ENCODE measurements at places on chromosomes 3 and 15. TPM values are rescaled to one million over a fixed set of nuclear protein-coding genes. Genes with fewer than 3 reads are reported as not detected.

- DNase-seq: no peak
Measured at GRCh38 chr3:117003501-117003900, 293.9 kb downstream of the TUSC7 start.

GRCh38 chr15:73398861-73399260, 30.1 kb upstream of the HCN4 start:
- no peak for DNase-seq

DNA sequence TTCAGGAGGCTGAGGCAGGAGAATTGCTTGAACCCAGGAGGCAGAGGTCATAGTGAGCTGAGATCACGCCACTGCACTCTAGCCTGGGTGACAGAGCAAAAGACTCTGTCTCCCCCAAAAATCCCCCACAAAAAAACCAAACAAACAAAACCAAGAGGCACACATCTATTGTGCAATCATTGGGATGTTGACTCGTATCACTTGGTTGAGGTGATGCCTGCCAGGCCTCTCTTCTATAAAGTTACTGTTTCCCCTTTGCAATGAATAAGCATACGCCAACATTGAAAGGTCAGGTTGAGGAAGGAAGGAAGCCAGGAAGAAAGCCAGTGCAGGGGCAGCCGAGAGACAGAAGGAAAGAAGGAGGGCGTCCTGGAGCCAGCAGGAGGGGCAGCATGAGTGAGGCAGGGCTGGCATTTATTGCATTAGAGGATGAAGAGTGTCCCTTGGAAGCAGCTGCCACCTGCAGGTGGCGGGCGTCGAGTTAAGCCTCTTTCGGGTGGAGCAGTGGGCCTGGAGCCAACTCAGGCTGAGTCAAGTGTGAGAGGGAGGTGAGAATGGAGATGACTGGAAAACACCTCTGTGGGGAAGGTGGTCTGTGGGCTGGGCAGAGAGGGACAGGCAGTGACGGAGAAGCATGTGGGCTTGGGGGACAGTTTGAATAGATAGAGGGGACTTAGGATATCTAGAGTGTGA, 8.3 kb upstream of the CSPG4 start:
- no peak for DNase-seq

- no peak for DNase-seq
Measured at GRCh38 chr3:71430941-71431552, 152.5 kb downstream of the FOXP1 start.

GRCh38 chr3:46713898-46714552, 3.6 kb downstream of the PRSS50 start:
- DNase-seq: no peak

DNA sequence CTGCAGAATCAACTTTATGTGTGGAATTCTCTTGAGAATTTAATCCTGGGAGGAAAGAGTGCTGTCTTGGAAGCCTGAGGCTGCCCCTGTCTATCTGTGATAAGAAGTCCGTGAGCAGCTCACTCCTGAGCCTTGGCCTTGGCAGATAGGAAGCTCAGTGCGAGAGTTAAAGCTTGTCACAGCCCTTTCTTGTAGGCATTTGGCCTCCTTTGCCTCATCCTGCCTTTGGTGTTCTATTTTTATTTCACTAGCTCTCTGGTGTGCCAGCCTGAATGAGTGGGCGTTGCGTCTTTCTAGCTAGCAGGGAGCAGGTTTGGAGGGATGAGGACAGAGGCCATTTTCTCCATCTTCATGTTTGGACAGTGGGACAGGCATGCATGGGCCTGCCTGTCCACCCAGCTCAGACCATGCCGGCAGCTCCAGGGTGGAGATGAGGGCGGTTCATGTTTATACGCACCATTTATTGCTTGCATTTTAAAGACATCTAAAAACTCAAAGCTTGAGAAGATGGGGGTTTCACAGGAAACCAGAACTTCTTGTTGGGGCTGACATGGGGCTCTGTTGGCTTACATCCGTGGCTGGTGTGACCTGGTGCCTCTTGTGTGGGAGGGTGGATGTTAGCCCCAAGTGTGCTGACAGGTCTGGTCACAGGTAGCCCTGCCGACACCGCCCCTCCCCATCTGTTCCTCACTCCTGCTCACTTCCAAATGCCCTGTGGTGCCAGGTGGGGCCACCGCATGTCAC, 29.8 kb downstream of the IRAK2 start:
- no peak for DNase-seq

DNA sequence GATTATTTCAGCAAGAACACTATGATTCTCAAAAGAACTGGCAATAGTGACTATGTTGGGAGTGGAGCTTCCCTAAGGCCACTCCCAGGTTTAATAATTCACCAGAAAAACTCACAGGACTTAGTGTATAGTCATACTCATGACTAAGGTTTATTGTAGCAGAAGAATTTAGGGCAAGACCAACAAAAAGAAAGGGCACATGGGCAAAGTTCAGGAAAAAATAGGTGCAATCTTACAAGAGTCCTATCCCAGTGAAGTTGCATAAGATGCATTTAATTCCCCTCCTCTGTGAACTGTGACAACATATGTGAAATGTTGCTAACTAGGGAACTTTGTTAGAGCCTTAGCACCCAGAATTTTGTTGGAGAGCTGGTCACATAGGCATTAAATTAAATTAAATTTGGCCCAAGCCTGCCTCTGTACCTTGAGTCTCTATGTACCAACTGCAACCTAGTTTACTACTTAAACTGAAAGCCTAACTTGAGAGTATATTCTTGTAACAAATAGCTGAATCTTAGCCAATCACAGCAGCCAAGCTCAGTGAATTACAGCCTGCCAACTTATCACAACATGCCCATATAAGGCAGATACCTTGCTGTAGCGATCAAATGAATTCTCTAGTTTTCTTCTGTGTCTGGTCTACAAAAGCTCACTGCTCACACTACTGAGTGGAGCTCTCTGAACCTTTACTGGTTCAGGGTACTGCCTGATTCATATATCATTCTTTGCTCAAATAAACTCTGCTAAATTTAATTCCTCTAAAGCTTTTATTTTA, 386.2 kb upstream of the ARHGEF26 start:
- DNase-seq: no peak

- peak; percentile 20 for DNase-seq
Measured at GRCh38 chr15:93866476-93866875, 364.9 kb upstream of the MCTP2 start.

DNA sequence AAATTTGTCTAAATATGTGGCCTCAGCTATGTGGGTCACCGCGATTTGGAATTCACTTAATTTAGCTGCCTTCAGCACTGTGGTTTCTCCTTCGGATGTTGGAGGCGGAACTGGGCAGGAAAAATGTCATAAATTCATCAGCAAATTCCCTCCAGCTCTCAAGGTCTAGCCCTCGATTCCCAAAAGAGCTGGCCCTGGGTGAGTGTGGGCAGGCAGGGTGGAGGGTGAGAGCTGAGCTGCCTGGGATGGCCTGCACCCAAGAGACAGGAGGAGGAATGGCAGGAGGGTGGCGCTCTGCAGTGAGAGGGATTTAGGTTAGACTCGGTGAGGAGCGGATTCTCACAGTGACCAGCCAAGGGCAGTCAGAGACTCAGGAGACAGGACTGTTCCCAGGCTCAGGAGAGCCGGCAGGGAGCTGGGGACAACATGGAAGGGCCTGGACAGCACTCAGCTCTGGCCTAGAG, 57.1 kb downstream of the FEM1B start:
- DNase-seq: no peak

DNA sequence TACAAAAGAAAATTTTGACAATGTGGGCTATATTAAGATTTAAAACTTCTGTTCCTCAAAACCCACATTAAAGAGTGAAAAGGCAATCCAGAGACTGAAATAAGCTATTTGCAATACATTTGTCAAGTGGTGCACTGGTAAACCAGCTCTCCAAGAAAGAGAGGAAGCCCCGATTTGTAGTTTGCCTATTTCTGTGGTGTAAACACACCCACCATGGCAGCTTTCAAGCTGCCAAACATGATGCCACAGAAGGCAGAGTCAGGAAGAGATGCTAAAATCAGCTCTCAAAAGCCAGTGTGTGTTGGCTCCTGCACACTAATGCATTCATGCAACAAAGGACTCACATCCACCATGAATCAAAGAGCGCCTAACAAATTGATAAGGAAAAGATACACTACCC, 17.5 kb downstream of the RFTN1 start:
- DNase-seq: no peak

DNA sequence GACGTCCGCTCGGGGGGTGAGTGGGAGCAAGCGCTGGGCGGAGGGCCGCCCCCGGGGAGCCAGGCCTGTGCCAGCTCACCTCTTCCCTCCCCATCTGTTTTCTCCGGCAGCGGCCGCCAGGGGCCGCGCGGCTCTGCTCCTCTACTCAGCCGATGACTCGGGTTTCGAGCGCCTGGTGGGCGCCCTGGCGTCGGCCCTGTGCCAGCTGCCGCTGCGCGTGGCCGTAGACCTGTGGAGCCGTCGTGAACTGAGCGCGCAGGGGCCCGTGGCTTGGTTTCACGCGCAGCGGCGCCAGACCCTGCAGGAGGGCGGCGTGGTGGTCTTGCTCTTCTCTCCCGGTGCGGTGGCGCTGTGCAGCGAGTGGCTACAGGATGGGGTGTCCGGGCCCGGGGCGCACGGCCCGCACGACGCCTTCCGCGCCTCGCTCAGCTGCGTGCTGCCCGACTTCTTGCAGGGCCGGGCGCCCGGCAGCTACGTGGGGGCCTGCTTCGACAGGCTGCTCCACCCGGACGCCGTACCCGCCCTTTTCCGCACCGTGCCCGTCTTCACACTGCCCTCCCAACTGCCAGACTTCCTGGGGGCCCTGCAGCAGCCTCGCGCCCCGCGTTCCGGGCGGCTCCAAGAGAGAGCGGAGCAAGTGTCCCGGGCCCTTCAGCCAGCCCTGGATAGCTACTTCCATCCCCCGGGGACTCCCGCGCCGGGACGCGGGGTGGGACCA, 632 bp upstream of the CRELD1 start:
- peak; percentile 70 for DNase-seq

- no peak for DNase-seq
Measured at GRCh38 chr15:53323191-53323590, 436.3 kb downstream of the WDR72 start.

GRCh38 chr3:53240989-53241972, 14.5 kb downstream of the TKT start:
- no peak for DNase-seq

GRCh38 chr15:78004222-78004727, 73.2 kb downstream of the TBC1D2B start:
- no peak for DNase-seq

DNA sequence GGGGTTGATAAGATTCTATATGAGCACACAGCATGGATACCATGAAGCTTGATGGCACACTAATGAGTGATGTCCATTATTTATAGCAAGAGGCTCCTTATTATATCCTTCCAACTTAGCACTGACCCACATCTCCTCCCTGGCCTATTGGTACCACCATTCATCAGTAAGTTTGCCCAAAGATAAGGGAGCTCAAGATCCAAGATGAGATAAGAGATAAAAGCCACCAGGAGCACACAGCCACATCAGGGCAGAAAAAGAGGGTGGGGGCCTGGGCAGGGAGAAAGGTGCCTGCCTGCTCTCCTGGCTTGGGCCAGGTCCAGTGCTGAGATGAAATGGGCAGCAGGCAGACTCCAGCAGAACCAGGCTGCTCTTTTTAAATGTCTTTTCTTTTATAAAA, 4.4 kb upstream of the PPP1R14D start:
- no peak for DNase-seq

GRCh38 chr3:58691997-58692396, 25.4 kb upstream of the FAM3D start:
- DNase-seq: no peak

DNA sequence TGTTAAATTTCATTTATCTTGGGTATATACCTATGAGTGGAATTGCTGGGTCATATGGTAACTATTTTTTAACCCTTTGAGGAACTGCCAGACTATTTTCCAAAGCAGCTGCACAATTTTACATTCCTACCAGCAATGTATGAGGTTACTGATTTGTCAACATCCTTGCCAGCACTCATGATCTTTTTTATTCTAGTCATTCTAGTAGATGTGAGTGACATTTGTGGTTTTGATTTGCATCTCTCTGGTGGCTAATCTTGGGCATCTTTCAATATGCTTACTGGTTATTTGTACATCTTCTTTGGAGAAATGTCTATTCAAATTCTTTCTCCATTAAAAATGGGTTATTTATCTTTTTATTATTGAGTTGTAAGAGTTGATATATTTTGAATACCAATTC, 21.3 kb upstream of the LRRC58 start:
- DNase-seq: no peak

GRCh38 chr15:101406526-101407195, 82.8 kb downstream of the PCSK6 start:
- DNase-seq: no peak

DNA sequence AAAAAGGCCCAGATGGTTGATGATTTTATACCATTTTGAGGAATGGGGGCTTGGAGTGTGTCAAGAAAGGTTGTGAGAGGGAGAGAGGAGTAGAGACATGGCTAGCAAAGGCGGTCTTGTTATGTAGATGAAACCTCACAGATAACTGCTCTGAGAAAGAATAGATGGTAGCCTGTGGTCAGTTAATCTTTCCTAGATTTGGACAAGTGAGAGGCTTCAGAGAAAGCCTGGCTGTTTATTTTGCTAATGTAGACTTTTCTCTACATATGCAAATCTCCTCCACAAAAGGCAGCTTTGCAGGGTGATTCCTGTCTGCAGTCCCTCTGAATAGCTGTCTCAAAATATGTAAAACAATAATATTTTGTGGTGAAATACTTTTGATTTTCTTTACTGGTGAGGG, 177.3 kb downstream of the OTOL1 start:
- no peak for DNase-seq

LYSMD2 gene
- polyA plus RNA-seq: 10.3 TPM

SCAP gene
- polyA plus RNA-seq: 50.1 TPM

SLC38A3 gene
- polyA plus RNA-seq: 4.2 TPM

C15orf62 gene
- polyA plus RNA-seq: 0.74 TPM

SLC24A5 gene
- 0.08 TPM for polyA plus RNA-seq

GOLGA8H gene
- polyA plus RNA-seq: 2.6 TPM

TXNRD3 gene
- polyA plus RNA-seq: 9.6 TPM

OXTR gene
- 12.1 TPM for polyA plus RNA-seq
